ENCODE measurements at places on chromosomes 16 and 17.
A peak's percentile ranks its signal among the peaks of the same experiment; 100 is the strongest.

DNA sequence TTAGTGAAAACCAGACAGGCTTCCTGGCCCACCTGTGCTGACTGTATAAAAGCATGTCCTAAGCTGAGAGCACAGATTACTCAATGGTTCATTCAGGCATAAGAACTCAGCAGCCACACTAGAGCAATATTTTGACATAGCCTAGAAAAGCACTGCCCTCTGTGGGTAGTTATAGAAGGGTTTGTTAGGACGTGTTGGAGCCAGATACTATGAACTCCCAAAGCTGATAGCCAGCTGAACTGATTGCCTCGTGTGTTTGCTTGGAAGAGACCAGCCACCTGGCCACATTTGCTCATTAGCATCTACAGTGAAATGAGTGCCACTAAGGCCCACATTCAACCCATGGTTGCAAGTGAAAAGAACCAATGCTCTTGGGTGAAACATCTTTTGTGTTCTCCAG, 30.8 kb upstream of the ABCA5 start:
- DNase-seq, result no peak

DNA sequence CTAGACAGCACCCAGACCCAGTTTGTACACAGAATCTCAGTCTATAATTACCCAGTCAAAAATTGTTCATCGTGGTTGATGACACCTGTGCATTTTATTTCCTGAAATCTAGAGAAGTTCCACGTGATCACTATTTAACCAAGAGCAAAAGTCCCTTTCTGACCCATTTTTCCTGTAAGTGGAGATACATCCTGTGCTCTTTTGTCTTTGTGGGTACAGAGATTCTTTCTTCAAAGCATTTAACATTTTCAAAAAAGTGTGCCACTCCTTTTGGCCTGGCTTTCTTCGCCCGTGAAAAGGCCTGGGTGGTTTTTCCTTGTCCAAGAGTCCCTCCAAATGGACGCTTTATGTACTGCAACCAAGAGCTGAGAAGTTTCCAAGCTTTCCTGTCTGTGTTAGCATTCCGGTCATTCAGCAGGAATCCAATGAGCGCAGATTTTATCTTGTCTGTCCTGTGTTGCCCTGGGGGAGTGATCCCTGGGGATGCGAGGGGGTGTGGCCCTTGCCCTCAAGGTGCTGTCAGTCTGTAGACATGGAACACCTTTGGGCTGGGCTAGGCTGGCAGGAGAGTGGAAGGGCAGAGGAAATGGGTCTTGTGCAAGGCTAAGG, 161.1 kb upstream of the CACNG5 start:
- DNase-seq, result peak; percentile 76

GRCh38 chr17:17613708-17614114, 22.2 kb upstream of the PEMT start:
- peak; percentile 82 for DNase-seq

- peak; percentile 52 for DNase-seq
Measured at GRCh38 chr16:72355561-72355960, 183.6 kb upstream of the PMFBP1 start.

GRCh38 chr17:15123593-15124263, 141.4 kb downstream of the PMP22 start:
- DNase-seq, result peak; percentile 78
